ENCODE measurements at places on chromosomes 5 and 9.

- no peak for DNase-seq
These were observed 6.6 kb downstream of the DMXL1 start for GRCh38 chr5:119077444-119077843.

DNA sequence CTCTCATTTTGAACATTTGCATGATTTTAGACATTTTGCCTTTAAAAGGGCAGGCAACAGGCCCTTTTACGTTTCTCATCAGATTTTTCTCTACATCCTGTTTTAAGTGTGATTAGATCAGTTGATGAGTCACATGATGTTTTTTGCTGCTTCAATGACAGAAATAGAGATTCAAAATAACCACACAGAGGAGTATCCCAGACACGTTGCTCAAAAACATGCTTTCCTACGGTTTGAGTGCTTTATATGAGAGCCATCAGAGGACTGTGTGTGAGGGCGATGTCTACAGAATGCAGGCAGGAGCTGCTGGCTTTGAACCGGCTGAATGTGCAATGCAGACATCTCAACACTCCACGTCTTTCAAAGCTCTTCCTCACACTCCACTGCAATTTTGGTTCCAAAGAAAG lies 42.1 kb downstream of the OTULIN start:
- no peak for DNase-seq

DNA sequence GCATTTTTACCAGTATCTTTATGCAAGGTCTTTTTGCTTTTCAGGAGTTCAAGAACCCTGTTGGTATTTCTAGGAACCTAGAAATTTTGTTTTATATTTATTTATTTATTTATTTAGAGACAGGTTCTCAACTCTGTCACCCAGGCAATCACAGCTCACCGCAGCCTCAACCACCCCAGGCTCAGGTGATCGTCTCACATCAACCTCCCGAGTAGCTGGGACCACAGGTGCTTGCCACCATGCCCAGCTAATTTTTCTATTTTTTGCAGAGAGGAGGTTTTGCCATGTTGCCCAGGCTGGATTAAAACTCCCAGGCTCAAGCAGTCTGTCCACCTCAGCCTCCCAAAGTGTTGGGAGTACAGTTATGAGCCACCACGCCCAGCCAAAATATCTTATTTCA lies 32.9 kb downstream of the LHX6 start:
- no peak for DNase-seq

DNA sequence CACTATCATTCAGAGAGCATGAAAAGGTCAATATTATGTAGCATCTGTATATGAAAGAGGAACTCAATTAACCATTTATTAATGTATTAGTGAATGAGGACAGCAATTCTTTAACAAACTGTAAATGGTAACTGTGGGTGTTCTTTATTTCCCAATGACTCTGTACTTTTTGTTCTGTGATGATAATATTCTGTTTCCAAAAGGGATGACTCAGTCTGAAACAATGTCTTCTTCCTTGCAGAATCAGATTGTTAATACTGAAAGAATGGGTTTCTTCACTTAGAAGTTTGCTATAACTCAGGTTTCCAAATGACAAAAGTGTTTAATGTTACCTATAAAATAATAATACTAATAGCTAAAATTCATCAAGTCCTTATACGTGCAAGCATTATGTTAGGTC lies 1518.7 kb upstream of the WWC1 start:
- DNase-seq = no peak

DNA sequence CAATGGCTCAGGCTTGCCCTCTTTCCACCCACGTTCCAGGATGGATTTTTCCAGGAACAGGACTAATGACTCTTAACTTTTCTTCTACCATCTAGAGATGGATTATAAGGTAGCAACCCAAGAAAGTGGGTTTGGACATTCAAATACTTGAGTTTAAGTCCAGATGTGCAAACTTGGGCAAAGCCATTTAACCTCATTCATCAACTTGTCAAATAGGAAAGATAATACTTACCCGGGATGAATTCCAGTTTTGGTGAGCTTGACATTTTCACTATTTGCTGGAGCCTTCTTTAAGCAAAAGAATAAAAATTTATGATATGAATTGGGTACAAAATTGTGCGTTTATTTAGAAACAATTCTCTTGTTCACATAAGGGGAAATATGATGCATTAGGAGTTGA lies 44.3 kb upstream of the ZBED3 start:
- DNase-seq = no peak

- DNase-seq = no peak
These were observed 251.5 kb downstream of the COX7C start for GRCh38 chr5:86869268-86869667.

- no peak for DNase-seq
These were observed 127.9 kb upstream of the PALM2AKAP2 start for GRCh38 chr9:109652112-109652511.

- DNase-seq = no peak
These were observed 72.8 kb downstream of the PSAT1 start for GRCh38 chr9:78369639-78370219.

DNA sequence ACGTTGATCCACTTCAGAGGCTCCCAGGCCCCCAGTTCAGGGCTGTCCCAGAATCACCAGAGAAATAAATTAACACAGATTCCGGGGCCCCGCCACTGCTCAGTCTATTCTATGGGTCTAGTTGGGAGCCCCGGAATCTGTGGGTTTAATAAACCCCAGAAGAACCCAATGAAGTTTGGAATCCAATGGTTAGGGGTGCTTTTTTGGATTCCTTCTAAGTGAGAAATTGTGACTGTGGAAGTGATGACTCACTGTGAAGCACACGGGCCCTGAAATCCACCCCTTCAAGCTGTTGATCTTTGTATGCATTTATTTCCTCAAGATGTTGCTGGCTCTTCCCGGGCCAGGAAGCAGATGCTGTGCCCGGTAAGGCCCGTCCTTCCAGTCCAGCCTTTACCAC lies 57.3 kb upstream of the SLC28A3 start:
- no peak for DNase-seq

GRCh38 chr9:137089232-137089947 lies 2.6 kb downstream of the MAN1B1 start:
- DNase-seq = no peak

GRCh38 chr5:111792471-111793058 lies 35.6 kb upstream of the NREP start:
- no peak for DNase-seq

GRCh38 chr9:114909661-114910060 lies 20.7 kb downstream of the TNFSF8 start:
- no peak for DNase-seq

DNA sequence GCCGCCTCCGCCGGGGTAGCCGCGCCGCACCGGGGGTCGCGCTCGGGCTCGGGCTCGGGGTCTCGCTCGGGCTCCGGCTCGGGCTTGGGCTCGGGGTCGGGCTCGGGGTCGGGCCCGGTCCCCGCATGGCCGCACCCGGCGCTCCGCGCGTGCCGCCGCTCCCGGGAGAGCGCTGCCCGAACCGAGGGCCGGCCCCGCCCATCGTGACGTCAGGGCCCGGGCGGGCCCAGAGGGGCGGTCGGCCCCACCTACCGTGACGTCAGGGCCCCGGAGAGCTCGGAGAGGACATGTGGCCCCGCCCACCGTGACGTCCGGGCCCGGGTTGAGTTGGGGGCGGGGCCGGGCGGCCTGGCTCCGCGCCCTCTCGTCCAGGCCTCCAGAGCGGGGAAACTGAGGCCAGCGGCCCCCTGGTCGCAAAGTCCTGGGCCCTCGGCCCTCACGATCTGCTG lies at the start of gene NSMF:
Gene NSMF (minus strand): TSS at position 183 of the 449 bp plus-strand sequence. CDS start 232 bp downstream, outside the sequence.
- DNase-seq = no peak

GRCh38 chr5:43432486-43433375 lies 20.5 kb upstream of the CCL28 start:
- no peak for DNase-seq

DNA sequence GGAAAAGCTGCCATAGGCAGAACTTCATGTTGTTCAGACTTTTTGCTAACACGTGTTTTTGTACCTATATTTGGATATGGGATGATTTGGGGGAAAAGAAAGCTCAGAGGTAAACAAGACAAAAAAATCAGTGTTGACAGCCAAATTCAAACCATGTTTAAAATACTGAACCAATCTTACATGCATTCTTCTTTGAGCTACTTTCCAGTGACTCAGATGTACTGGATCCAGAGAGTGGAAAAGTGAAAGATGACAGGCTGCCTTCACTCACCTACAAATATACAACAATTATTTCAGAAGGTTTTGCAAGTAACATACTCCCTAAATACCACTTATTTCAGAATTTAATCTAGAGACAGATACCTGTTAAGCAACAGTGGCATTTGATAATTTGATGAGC lies 165.7 kb downstream of the MPDZ start:
- DNase-seq = no peak

DNA sequence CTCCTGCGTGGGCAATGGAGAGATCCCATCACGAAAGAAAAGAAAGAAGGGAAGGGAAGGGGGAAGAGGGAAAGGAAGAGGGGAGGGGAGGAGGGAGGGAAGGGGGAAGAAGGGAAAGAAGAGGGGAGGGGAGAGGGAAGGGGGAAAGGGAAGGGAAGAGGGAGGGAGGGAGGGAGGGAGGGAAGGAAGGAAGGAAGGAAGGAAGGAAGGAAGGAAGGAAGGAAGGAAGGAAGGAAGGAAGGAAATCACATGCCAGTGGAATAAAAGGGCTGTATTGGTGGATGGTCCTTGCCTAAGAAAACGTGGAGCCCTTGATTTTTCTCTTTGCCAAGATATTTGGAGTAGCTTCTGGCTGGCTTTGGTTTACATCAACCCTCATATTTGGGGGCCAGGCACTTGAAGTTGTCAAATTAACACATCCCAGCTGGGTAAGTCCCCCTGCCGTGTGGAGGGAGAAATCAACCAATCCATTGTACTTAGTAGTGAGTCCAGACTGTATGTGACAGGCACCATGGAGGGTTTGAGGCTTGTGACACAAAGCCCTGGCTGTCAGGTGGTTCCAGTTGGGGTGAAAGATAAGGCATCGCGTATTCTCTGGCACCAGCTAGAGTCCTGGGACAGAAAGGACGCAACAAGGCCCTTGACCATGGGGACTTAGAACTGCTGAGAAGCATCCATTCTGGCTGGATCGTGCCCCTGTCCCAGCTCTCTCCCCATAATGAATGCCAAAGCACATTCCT lies 23.7 kb downstream of the IDNK start:
- no peak for DNase-seq

Data from NCI-H1417 treated with DMSO at 0.1 percent for 48 hours (cell line).